ENCODE measurements at places on chromosomes 3 and 15. TPM values are rescaled to one million over a fixed set of nuclear protein-coding genes. Genes with fewer than 3 reads are reported as not detected.
A peak's percentile ranks its signal among the peaks of the same experiment; 100 is the strongest.

KLF15 gene
- total RNA-seq, result 0.60 TPM

- peak; percentile 20 for ATAC-seq
Observed at GRCh38 chr3:194714564-194714963, 28.9 kb downstream of the FAM43A start.

TMA7 gene
- 244 TPM for total RNA-seq

GRCh38 chr15:80473286-80474223, 69.4 kb downstream of the ARNT2 start:
- no peak for ATAC-seq

FETUB gene
- not detected for total RNA-seq

- no peak for ATAC-seq
Observed at GRCh38 chr3:39232859-39233258, 40.5 kb upstream of the XIRP1 start.

DNA sequence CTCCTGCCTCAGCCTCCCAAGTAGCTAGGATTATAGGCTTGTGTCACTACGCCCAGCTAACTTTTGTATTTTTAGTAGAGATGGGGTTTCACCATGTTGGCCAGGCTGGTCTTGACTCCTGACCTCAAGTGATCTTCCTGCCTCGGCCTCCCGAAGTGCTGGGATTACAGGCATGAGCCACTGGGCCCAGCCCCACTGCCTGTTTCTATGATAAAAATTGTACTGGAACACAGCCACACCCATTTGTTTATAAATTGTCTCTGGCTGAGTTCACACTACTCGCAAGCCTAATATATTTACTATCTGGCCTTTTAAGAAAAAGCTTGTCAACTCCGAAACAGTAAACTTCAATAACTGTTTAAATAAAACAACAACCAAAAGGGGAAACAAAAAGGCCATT, 309.4 kb upstream of the WNT5A start:
- no peak for ATAC-seq

DNA sequence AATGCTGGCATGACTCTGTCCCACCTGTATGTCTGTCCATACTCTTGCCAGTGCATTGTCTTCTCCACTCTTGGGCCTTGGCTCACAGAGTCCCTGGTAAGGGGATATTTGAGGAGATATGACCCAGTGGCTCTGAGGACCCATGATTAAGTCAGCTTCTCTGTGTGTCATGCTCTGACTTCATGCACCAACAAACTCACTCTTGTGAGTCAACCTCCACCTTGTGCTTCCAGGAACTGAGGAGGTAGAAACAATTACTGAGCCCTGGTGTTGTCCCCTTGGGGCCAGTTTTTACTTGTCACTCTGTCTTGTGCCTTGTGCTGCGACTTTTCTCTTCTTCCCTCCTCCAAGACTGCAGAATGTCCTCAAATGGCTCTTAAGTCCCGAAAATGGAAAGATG, 127.1 kb downstream of the ABHD5 start:
- ATAC-seq, result peak; percentile 67

GRCh38 chr3:5505163-5505562, 317.7 kb downstream of the EDEM1 start:
- ATAC-seq, result no peak

SLC28A2 gene
- not detected for total RNA-seq

SMC4 gene
- 75.4 TPM for total RNA-seq

BBS4 gene
- 7.7 TPM for total RNA-seq

- ATAC-seq, result no peak
Observed at GRCh38 chr3:66229931-66230330, 9.1 kb downstream of the SLC25A26 start.

- no peak for ATAC-seq
Observed at GRCh38 chr15:83835479-83835878, 181.6 kb downstream of the ADAMTSL3 start.

- peak; percentile 84 for ATAC-seq
Observed at GRCh38 chr3:134201201-134202130, 49.2 kb downstream of the RYK start.

AP3B2 gene
- 0.88 TPM for total RNA-seq

CIDEC gene
- total RNA-seq, result not detected

GRCh38 chr3:184777566-184778356, 34.2 kb upstream of the VPS8 start:
- peak; percentile 88 for ATAC-seq

ADAMTSL3 gene
- total RNA-seq, result 1.4 TPM

TUSC7 gene
- total RNA-seq, result not detected

DNA sequence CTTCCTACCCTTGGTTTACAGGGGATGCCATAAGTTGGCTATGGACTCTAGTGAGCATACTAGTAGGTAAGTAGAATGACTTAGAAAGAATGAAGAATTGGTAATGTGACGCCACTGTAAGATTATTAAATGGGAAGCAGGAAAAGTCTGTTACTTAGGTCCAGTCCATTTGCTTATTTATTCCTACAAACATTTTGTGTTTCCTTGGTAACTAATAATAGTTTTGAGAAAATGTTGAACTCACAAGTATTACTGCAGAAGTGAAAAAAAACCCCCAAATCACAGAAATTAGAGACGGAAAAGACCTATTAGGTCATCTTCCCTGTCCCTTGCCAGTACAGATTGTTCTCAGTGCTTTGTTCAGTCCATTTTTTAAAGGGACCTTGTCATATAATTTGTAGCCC, 63.5 kb downstream of the CMSS1 start:
- ATAC-seq, result no peak

DNA sequence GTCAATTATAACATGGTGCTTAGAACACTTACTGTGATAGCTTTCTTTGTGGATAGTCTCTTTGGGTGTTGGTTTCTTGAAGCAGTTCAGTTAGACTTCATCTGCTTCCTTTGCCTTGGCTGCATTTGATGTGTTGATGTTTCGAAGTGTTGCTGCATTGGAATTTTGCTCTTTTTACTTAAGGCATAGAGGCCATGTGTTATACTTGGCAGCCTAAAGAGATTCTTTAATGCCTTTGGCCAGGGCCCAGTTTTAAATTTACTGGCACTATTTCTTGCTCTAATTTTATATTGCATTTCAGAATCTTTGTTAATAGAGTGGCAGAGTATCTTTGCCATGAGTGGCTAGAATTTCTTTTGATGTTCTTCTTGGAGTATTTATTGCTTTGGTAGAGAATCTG, 21.2 kb downstream of the NR1D2 start:
- no peak for ATAC-seq

- no peak for ATAC-seq
Observed at GRCh38 chr15:68749365-68749764, 71.3 kb downstream of the ANP32A start.

- ATAC-seq, result no peak
Observed at GRCh38 chr3:185059766-185060165, 93.1 kb downstream of the C3orf70 start.

DNA sequence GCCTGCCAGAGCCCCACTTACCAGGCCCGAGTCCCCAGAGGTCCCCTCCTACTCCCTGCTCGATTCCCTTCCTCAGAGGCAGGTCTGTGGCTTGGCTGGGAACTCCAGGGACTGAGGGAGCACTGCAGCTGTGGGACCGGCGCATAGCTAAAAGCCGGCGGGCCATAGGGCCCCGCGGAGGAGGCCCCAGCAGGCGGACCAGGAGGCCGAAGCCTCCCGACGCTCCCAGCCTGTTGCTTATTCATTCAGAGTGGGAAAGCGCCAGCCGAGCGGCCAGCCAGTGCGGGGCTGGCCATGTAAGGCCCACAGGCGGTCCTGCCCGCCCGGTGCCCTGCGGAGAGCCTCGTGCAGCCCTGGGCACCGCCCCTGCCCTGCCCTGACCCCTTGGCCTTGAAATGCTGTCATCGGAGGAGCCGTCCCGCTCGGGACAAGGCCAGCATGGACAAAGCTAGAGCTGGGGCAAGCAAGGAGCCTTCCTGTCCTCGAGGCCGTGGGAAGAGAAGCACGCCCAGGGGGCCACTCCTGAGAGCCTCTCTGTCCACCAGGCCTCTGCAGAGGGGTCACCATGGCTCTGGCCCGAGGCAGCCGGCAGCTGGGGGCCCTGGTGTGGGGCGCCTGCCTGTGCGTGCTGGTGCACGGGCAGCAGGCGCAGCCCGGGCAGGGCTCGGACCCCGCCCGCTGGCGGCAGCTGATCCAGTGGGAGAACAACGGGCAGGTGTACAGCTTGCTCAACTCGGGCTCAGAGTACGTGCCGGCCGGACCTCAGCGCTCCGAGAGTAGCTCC, at the start of gene LOXL1:
Gene LOXL1, plus strand, starts transcription at position 244 of the 784 bp plus-strand sequence. Its CDS starts 322 bp downstream, at position 566.
- peak; percentile 54 for ATAC-seq

GRCh38 chr3:10373686-10374261, 52.9 kb upstream of the SEC13 start:
- ATAC-seq, result no peak

- ATAC-seq, result no peak
Observed at GRCh38 chr3:45029661-45030060, 3.6 kb downstream of the CLEC3B start.

GRCh38 chr15:100276506-100276905, 65.3 kb downstream of the ADAMTS17 start:
- ATAC-seq, result no peak

- ATAC-seq, result no peak
Observed at GRCh38 chr3:108076564-108076963, 14.3 kb downstream of the CD47 start.
